Activated T-cell treated with anti-CD3 and anti-CD28 coated beads, Interleukin-2, amount 50 U/mL, for 24 hours (primary cell): ENCODE measurements at places on chromosomes 4 and X.

- no peak for DNase-seq
Measured at GRCh38 chr4:7244751-7245320, 52.5 kb downstream of the SORCS2 start.

- no peak for DNase-seq
Measured at GRCh38 chr4:72440386-72440785, 128.6 kb downstream of the ADAMTS3 start.

DNA sequence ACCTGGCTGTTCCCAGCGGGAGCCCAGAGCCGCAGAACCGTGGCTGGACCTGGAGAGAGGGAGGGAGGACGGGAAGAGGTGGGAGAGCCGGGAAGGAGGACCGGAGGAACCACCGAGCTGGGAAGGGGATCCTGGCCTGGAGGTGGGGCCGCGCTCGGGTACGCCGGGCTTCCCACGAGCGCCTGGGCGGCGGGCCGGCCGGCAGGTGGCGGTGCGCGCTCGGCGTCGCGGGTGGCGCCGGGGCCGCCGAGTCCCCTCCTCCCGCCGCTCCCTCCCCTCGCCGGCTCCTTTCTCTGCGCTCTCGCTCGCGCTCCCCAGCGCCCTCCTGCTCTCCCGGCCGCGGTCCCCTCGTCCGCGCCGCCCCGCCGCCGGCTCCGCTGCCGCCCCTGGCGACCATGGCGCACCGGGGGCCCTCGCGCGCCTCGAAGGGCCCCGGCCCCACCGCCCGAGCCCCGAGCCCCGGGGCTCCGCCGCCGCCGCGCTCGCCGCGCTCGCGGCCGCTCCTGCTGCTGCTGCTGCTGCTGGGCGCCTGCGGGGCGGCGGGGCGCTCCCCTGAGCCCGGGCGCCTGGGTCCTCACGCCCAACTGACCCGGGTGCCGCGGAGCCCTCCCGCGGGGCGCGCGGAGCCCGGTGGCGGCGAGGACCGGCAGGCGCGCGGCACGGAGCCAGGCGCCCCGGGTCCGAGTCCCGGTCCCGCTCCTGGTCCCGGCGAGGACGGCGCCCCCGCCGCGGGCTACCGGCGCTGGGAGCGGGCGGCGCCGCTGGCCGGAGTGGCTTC, at the start of gene SORCS2:
TSS of gene SORCS2 (plus strand) at position 287 of the 778 bp plus-strand sequence.
- DNase-seq = peak; percentile 71

DNA sequence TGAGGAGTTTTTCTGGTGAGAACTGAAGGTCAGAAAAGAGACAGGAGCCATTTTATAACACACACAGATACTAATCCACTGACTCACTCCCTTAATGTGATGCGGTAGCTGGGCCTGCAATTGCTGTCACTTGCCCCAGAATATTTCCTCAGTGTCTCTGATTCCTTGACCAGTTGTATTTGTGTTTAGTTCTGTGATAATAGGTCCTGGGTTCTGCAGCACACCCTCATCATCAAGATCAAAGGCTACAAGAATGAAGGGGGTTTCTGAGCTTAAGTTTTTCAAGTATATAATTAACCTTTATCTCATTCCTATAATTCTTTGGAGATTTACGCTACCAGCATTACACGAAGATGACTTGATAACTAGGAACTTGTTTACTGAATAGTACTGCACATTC, 576.5 kb upstream of the CPXCR1 start:
- DNase-seq = no peak

DNA sequence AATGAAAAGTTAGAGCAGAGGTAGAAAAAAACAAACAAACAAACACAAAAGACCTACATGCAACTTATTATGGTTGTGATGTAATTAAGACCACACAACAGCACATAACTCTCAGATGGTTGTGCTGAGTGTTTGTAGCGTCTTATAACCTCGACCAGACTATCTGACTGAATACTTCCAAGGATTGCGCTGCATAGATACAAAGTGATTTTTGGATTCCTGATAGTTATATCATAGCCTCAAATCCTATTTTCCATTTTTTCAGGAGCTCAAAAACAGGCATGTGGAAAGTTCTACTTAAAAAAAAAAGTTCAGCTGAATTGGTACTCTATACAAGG, 236.1 kb downstream of the SPRY1 start:
- no peak for DNase-seq

DNA sequence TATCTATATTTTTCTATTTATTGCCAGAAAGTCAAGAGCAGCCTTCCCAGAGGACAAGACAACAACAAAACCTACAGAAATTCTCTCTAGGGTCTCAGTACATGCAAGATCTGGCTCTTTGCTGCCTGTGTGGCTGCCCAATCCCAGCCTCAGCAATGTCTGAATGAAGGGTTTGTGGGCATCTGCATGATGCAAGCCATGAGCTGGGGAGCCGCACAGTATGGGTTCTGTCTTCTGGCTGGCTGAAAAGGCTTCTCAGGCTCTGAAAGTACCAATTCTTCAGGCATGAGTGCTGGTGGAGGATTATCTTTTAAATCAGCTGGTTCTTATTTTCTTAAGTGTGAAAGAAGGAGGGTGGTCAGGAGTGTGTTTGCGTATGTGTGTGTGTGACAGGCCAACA, 104.6 kb downstream of the PDGFRA start:
- no peak for DNase-seq

GRCh38 chr4:186765138-186765537, 41.5 kb upstream of the FAT1 start:
- DNase-seq = no peak

DNA sequence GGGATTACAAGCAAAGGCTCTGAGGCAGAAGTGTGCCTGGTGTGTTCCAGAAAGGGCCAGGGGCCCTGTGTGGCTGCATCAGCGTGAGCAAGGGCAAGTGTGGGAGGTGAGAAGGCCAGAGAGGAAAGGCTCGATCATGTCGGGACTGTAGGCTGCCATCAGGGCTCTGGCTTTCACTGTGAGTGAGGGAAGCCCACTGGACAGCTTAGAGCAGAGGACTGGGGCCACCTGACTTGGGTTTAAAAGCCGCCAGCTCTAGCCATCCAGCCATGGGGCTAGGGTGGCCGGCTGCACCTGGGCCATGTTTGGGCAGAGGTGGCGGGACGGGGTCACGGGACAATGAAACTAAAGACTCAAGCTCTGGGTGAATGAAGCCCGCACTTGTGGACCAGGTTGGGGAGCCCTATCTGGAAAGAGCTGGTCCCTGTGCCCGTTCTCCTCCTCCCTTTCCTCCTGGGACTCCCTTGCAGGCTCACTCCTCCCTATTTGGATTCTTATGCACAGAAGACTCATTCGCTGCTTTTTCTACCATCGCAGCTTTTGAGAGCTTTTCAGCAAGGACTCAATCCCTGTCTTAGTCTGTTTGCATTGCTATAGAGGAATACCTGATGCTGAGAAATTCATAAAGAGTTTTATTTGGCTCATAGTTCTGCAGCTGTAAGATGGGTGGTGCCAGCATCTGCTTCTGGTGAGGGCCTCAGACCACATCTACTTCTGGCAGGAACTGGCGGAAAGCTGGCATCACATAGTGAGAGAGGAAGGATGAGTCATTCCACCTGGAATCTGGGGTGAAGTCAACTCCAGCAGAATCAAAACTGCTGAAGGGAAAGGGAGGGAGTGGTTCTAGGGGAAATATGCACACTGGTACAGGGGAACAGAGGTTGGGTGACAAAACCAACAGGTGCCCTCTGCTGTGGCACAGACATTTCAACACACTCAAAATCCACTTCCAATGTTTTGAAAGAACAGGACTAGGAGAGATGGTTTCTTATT, 15.3 kb downstream of the CTAG1B start:
- no peak for DNase-seq

- DNase-seq = no peak
Measured at GRCh38 chrX:13404364-13404763, 84.5 kb upstream of the ATXN3L start.

GRCh38 chrX:56232221-56233082, at the start of gene KLF8:
KLF8 (plus strand) TSS chrX:56232356; CDS start chrX:56233335, 979 bp downstream.
- DNase-seq = peak; percentile 54

- peak; percentile 80 for DNase-seq
Measured at GRCh38 chr4:127965803-127966175, 583 bp downstream of the ABHD18 start.

DNA sequence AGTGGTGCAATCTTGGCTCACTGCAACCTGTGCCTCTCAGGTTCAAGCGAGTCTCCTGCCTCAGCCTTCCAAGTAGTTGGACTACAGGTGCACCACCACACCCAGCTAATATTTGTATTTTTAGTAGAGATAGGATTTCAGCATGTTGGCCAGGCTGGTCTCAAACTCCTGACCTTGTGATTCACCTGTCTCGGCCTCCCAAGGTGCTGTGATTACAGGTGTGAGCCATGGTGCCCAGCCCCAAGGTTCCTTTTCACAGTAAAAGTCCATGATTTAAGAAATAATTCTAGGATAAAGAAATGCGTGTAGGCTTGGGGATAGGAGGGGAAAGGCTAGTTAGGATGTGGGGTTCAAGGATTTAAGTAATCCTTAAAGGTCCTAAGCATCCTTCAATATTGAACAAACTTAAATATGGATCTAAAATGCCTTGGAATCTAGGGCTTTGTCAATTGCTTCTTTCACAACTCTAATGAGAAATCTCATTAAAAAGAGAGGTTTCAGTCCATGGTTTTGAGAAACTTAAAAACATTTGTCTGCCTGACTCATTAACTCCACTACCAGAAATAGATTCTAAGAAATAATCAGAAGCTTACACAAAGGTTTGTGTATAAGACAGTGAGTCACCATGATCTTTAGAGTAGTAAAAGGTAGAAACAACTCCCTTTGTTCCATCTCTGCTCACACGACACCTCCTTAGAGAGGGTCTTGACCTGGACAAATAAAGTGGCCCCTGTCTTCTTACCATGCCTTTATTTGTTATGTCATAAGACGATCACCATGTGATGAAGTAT, 203.2 kb downstream of the PTTG2 start:
- no peak for DNase-seq

GRCh38 chr4:76697129-76697803, 200.7 kb downstream of the SOWAHB start:
- DNase-seq = no peak

DNA sequence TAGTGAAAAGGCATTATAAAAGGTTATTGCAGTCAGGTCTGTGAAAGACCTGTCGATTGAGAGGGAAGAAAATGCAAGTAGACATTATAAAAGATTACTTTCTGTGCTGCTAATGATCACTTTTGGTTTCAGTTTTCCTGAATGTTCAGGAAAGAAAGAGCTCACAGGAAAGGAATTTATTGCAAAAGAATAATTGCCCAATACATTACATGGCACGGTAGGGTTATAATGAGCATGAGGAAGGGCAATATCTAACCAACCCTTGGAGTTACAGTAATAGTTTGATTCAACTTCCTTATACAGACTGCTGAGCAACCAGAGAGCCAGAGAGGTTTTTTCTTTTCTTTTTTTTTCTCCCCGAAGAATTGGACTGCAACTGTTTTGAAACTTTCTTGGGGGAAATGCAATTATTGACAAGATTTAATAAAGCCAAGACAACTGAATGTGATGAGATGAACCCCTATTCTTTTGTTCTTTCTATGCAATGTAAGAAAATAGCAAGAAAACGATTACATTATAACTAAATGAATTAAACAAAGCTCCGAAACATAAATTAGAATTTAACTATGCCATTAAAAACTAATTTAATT, 247.0 kb downstream of the C4orf33 start:
- no peak for DNase-seq

GRCh38 chr4:38678078-38678477, 14.1 kb downstream of the KLF3 start:
- no peak for DNase-seq

DNA sequence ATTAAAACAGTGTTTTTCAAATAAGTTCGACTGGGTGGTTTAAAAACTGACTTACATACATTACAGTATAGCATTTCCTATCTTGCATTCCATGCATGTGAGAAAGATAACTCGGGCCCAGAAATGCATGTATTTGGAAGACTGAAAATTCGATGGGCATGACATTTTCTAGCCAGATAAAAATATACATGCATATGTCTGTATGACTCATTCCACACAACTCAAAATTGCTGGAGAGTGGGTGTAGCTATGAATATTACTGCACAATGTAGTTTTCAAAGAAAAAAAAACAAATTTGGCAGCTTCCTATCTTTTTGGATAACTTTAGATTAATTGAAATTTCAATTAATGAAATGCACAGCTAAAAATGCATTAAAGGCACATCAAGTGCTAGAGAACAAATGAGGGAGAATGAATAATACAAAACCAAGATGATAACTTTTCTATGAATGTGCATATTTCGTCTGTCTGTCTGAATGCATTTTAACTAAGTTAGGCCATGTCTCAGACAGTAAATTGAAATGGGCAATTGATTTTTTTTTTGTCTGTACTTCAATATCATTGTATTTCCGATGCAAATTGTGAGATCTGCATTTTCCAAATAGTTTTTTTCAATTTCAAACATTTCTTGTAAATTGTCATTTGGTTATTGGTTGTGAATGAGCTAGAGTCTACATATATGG, 54.5 kb upstream of the GABRA2 start:
- no peak for DNase-seq

DNA sequence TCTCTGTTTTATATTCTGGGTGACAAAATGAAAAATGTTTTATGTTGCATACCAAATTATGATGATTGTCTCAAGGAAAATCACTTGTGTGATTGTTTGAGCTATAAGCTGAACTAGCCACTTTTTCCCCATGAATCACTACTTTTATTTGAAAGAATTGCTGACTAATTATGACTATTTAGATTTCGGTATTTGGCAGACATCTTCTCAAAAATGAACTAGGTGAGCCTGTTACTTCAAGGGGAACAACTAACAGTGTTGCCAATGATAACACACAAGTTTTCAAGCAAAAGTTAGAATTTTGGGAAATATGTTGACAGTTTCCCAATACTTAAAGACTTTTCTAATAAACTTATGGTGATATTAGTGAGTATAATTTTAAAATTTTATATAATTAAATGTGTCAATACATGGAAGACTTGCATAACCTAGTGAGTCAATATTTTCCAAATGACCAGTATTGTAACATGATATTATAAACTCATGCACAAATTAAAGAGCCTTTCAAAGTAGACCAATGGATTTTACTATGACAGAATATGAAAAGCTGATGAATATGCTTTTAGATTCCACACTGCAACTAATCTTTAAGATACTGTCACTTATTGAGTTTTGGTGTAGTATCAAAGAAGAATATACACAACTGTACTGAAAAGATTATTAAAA, 187.7 kb upstream of the GATB start:
- DNase-seq = no peak

GRCh38 chrX:137432609-137433008, 133.3 kb upstream of the ZIC3 start:
- DNase-seq = no peak

DNA sequence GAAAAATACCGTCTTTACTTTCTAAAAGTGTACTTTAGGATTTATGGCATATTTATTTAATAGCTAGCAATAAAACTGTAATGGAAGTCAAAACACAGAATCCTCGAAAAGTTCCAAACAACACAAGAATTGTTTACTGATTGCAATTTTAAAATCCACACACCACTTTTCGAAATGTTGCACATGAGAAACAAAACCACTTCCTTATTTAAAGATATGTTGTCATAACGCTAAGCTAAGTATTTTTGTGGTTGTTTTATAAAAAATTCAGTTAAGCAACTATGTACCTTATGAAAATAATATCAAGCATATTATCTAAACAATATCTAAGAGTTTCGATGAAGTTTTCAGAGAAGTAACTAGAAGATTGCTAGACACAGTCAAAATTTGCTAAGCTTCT, 344 bp downstream of the TMPRSS11D start:
- DNase-seq = no peak

GRCh38 chr4:115923152-115923551, 809.7 kb upstream of the NDST4 start:
- DNase-seq = no peak
